ENCODE measurements at places on chromosomes 3 and 15. TPM values are rescaled to one million over a fixed set of nuclear protein-coding genes. Genes with fewer than 3 reads are reported as not detected.

Gene NMNAT3
- 0.46 TPM for total RNA-seq

Gene PLXNB1
- total RNA-seq: 37.3 TPM

Gene MEX3B
- 11.9 TPM for total RNA-seq

Gene CCR2
- total RNA-seq: not detected

Gene ERC2
- 0.10 TPM for total RNA-seq

Gene DUOXA2
- total RNA-seq: not detected
